ENCODE measurements at places on chromosomes 2 and 18.

DNA sequence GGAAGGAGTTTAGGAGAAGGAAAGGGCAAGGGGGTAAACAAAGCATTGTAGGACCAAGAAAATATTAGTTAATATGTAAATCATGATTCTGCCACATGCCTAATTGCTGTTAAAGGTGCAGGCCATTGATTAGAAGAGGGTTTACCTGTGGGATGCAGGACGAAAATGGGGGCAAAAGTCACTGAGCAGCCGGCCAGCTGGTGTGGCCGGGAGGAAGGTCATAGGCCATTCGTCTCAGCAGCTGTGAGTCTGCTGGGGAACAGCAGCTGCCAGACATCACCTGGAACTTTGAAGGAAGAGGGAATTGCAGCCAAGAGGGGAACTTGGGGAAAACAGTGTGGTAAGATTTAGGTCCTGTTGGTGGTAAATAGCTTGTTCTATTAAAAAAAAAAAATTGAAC, 184.4 kb downstream of the DYSF start:
- no peak for DNase-seq

- DNase-seq, result no peak
Observed at GRCh38 chr18:74571895-74572680, 25.6 kb upstream of the ZNF407 start.

DNA sequence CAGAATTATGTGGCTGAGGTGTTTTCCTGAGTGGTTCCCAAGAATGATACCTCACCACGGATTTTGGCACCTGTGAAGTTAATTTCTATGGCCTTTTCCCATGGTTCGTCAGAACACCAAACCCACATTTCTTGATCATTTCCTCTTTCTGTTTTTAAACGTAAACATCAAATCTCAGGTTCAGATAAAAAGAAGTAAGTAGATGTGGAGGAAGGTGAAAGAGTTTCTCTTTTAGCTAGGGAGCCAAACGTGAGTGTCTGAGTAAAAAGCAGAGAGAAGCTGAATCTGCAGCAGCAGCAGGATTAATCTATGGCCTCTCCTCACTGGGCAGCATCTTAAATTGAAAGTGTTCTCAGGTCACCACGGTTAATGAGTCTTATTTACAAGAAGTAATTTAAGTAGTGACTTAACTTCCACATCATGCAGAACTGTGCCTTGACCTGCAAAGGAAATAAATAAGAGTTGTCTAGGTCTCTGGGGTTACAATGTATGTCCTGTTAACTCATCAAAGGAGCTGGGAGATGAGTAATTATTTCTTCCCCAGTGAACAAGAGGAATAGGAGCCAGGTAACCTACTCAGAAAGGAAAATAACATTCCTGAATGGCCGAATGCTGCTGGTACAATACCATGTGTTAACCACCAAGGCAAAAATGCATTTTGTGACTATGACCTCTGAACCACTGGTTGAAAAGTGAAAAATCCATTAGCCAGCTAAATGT, 139.6 kb upstream of the NETO1 start:
- no peak for DNase-seq

DNA sequence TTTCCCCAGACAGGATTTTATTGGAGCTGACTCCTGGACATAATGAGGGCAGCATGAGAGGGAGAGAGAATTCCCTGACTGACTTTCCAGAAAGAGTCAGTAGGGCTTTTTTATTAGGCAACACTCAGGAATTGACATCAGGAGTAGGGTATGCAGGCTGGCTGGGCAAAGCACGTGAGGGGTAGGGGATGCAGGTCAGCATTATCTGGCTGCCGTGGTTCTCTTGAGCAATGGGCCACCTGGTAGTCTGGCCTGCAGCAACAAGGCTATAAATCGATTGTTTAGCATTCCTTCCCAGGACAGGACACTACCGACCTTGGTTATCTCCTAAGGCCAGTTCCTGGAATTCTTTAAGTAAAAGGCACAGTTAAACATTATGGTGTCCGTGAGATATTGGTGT, 160.8 kb upstream of the AGAP1 start:
- DNase-seq, result no peak

DNA sequence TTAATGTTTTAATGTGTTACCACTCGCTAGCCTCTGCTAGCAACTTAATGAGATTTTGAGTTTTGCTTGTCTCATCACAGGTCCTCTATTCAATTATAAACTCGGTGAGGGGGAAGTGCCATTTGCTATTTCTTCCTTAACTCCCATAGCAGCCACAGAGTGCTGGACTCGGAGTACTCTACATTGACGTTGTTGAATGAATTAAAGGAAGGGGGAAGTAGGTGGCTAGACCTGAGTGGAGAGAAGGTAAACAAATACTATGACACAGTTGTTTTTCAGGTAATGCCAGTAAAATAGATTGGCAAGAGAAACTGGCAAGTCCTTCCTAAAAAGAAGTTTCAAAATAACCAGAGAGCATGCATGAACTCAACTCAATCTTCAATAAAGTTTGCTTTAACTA, 339.3 kb downstream of the HRH4 start:
- DNase-seq, result no peak

- no peak for DNase-seq
Observed at GRCh38 chr2:13113002-13113401, 396.3 kb downstream of the TRIB2 start.

DNA sequence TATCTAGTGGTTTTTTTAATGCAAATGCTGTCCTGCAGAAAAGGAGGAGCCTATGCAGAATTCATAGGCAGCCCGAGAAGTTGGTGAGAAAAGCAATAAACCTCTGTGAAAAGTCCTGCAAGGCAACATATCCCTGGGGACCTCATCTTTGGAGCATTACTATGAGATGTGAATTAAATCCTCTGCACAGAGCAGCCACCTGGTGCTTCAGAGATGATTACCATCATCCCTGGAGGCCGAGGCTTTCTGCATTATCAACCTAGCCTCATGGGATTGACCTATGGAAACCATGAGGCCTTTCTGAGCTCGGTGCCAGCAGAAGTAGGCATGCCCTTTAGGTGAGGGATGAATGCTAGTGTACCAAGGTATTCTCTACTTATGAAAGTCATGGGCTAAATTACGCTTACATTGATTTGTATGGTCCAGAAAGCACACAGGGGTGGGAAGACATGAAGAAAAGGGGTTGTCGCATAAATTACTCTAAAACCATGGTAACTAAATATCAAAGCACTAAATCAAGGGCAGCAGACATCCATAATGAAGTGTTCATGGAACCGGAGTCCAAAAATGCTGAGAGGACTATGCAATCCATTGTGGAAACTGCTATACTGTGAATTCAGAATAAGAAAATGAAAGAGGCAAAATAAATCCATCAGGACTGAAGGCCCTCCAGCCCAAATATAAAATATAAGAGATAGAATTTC, 623.5 kb upstream of the DDX18 start:
- no peak for DNase-seq

GRCh38 chr2:162074928-162075688, 1.1 kb upstream of the DPP4 start:
- no peak for DNase-seq

GRCh38 chr2:237445611-237446337, 31.8 kb upstream of the COL6A3 start:
- no peak for DNase-seq

- DNase-seq, result no peak
Observed at GRCh38 chr2:8490166-8490721, 191.6 kb upstream of the ID2 start.

DNA sequence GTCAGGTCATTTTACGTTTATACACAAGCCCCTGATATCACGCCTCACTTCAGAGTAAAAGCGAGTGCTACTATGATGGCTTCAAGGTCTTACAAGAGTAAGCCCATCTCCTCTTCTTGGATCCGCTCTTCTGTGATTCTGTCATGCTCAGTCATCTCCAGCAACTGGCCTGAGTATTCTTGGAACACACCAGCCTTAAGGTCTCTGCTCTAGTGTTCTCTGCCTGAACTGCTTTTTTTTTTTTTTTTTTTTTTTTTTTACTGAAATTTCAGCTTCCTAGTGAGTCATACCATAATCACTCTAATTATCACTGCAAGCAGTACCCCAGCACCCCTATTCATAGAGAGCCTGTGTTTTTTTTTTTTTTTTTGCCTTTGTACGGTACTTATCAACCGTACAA, 1228.9 kb downstream of the CNTNAP5 start:
- DNase-seq, result no peak

GRCh38 chr2:158213773-158214172, 112.1 kb downstream of the UPP2 start:
- DNase-seq, result no peak

- no peak for DNase-seq
Observed at GRCh38 chr2:134104754-134105153, 149.1 kb upstream of the MGAT5 start.

GRCh38 chr2:135276525-135276924, 224.4 kb downstream of the RAB3GAP1 start:
- DNase-seq, result no peak

DNA sequence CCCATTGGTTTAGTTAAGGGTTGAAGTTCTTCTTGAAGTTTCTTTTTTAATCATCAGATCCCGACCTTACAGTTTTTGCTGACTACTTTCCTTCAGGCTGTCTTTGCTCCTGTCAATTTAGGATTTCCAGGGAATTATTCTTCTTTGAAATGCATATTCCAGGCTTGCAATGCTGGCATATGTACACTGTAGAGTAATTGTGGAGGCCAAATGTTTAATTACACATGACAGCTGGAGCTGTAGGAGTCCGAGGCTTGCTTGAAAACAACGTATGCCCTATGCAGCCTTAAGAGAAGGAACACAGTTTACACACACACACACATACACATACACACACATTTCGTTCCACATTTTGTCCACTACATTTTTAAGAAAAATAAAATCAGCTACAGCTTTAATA, 602.3 kb downstream of the TMEM182 start:
- DNase-seq, result no peak

DNA sequence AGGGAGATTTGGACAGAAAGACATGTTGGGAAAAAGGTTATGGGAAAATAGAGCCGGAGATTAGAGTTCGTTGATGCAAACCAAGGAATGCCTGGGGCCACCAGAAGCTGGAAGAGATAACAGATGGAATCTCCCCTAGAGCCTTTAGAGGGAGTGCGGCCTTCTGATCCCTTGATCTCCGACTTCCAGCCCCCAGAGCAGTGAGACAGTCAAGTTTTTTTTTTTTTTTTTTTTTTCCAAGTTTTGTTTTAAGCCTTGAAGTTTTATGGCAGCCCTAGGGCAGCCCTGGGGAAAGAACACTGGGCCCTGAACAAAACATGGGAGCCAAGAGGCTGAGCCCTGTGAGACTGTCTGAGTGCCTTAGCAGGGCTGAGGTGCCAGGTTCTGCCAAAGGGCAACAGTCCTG, 6.5 kb downstream of the DGKD start:
- no peak for DNase-seq

GRCh38 chr2:234847364-234847635, 104.5 kb upstream of the SH3BP4 start:
- DNase-seq, result no peak

DNA sequence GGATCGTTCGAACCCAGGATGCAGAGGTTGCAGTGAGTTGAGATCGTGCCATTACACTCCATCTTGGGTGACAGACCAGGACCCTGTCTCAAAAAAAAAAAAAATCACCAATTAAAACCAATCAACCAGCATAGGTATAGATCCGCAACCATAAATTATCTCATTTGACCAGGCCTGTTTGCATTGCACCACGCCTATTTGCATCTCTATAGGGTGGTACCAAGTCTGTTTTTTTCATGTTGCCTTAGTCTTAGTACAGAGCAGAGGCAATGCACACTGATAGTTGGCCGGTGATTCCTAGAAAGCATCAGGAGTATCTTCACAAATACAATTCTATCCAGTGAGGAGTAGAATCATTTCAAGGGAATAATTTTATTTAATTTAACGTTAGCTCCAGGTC, 9.3 kb upstream of the NPC1 start:
- DNase-seq, result no peak

DNA sequence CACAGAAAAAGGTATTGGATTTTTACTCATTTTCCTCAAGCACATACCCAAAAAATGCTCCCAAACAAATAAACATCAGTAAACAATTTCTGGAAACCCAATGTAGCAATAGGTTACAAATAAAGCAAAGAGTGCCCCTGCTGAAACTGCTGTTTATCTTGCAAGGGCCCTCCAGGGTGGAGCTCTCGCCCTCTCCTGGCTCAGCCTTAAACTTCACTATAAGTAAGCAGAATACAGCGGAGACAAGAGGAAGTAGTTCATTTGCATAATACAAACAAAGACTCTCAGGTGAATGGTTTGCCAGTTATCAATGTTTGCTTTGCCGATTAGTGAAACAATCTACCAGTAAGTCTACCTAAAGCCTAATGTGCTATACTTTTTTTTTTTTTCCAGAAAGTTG, 437.6 kb downstream of the DLGAP1 start:
- no peak for DNase-seq

GRCh38 chr2:24125956-24126355, 2.7 kb downstream of the FAM228B start:
- DNase-seq, result no peak

- peak; percentile 43 for DNase-seq
Observed at GRCh38 chr18:48949050-48949605, 1.6 kb downstream of the SMAD7 start.

DNA sequence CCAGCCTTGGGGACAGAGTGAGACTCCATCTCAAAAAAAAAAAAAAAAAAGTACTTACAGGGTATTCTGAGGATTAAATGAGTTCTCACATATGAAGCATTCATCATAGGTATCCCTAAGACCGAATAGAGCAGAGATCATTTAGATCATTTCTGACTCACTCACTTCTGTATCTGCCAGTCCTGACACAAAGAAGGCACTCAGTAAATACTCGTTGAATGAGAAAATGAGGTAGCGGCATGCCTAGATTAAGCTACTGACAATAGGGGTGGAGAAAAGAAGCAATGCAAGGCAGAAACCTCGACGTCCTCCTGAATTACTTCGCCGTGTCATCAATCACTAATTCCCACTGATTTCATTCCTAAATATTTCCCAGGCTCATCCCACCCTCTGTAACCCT, 103.8 kb downstream of the GREB1L start:
- DNase-seq, result no peak

DNA sequence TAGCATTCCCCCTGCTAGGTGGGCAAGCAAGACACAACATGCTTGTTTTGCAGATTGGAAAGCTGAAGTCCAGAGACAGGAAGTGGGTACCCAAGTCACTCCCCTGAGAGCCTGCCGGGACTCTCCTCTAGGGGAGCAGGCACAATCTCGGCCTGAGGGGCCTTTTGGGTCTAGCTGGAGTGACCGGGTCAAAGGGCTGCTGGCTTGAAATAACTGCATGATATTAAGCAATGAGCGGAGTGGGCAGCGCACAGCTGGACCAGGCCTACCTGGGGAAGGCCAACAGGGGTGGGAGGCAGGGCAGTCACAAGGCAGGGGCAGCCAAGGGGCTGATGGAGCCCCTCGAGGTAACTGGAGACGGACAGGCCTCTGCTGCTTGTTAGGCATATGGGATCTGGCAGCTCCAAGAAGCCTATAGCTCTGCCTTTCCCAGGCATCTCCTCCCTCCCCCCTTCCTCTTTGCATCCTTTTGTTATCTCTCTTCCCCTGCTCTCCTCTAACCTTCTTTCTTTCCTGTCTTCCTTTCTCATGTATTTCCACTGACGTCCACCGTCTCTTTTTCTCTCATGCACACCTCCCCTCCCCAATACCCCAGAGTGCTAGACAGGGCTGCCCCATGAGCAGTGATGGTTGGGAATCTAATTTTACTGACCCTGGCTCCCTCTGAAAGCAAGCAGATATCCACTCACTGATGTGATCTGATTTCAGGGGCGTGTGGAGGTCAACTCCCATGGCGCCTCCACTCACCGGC, 237.5 kb downstream of the LOXHD1 start:
- no peak for DNase-seq

Measured in T-cell (primary cell).